ENCODE measurements at places on chromosomes 3 and 15.

- peaks cover 4% of the 10 kb centered on the region for H3K36me3 ChIP-seq
- no peak overlapping the region for H3K27ac ChIP-seq
- no peaks in the 10 kb centered on the region for H3K27me3 ChIP-seq
- H3K4me1 ChIP-seq: peaks cover 26% of the 10 kb centered on the region
Observed at GRCh38 chr3:112777811-112778210, 68.9 kb downstream of the CD200R1L start.

DNA sequence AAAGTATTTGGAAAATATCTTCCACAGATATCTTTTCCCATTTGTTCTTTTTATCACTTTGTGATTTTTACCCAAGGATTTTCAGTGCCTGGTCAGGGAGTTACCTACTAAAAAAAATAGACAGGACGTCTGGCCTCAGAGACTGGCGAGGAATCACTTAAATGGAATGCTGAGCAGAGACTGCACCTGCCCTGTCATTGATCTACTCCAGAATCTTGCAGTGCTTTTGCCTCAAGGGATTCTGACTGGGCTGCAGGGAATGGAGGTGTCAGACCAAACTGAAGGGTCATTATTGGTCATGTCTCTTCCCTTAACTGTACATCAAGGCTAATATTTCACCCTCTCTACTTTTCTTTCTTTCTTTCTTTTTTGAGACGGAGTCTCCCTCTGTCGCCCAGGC lies 12.1 kb upstream of the RYR3 start:
- H3K4me3 ChIP-seq: no peak overlapping the region
- H3K27ac ChIP-seq: no peak overlapping the region
- no peaks in the 10 kb centered on the region for H3K36me3 ChIP-seq
- H3K4me1 ChIP-seq: no peaks in the 10 kb centered on the region
- no peak for DNase-seq

DNA sequence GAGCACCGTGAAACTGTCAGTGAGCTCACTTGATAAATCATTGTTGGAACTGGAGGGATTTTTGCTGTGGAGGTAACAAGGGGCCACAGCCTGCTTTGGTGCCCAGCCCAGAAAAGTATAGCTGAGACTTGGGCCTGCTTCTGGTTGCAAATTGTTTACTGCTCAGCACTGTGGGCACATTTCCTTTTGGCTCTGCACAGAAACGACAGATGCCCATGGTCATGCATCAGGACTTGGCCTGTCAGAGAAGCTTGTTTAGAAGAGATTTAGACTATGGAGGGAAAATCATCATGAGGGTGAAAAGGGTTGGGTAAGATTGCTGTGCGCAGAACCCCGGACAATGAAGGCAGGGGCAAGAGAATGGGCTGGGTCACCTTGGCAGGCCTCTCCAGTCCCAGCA lies 286.1 kb upstream of the CTNNB1 start:
- no peaks in the 10 kb centered on the region for H3K36me3 ChIP-seq
- H3K4me1 ChIP-seq: no peaks in the 10 kb centered on the region
- no peak overlapping the region for H3K27ac ChIP-seq
- no peak for DNase-seq
- no peak overlapping the region for H3K4me3 ChIP-seq

- DNase-seq: no peak
- H3K27ac ChIP-seq: peak overlapping the region; percentile 6
- H3K4me3 ChIP-seq: no peak overlapping the region
- H3K27me3 ChIP-seq: no peaks in the 10 kb centered on the region
Observed at GRCh38 chr15:59063042-59063441, 41.9 kb upstream of the CCNB2 start.

GRCh38 chr3:8450618-8451017 lies 51.0 kb upstream of the LMCD1 start:
- peaks cover 20% of the 10 kb centered on the region for H3K27me3 ChIP-seq
- H3K4me1 ChIP-seq: no peaks in the 10 kb centered on the region
- no peak for DNase-seq
- no peak overlapping the region for H3K27ac ChIP-seq
- no peak overlapping the region for H3K4me3 ChIP-seq
- H3K36me3 ChIP-seq: no peaks in the 10 kb centered on the region

GRCh38 chr3:33231756-33232465 lies 13.3 kb upstream of the SUSD5 start:
- no peak overlapping the region for H3K4me3 ChIP-seq
- no peak overlapping the region for H3K27ac ChIP-seq
- no peaks in the 10 kb centered on the region for H3K4me1 ChIP-seq
- DNase-seq: no peak

DNA sequence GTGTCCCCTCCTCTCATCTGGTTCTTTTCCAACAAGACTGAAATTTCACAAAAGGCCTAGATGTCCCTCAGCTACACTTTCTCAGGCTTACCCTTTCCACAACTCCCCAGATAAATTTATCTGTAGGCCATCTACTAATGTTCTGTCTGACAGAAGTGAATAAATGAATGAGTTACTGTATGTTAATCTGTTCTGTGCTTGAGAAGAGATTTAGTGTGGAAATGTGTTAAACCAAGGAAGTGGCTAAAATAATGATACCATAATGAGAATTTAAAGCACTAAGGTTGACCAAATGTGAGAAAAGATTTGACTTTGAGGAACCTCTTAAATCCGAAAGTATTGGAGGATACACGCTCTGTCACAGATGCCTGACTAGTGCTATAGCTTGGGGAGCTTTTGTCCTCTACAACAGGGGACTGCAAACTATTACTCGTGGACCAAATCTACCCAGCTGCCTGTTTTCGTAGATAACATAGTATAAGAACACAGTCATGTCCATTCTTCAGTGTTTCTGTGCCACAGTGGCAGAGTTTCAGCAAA lies 74.8 kb upstream of the P2RY1 start:
- DNase-seq: no peak
- no peaks in the 10 kb centered on the region for H3K36me3 ChIP-seq
- H3K4me1 ChIP-seq: no peaks in the 10 kb centered on the region
- H3K4me3 ChIP-seq: no peak overlapping the region

- no peak for DNase-seq
- H3K4me3 ChIP-seq: no peak overlapping the region
- no peak overlapping the region for H3K27ac ChIP-seq
- no peaks in the 10 kb centered on the region for H3K4me1 ChIP-seq
- H3K36me3 ChIP-seq: no peaks in the 10 kb centered on the region
- H3K27me3 ChIP-seq: no peaks in the 10 kb centered on the region
Observed at GRCh38 chr3:7238565-7239295, 377.8 kb downstream of the GRM7 start.

DNA sequence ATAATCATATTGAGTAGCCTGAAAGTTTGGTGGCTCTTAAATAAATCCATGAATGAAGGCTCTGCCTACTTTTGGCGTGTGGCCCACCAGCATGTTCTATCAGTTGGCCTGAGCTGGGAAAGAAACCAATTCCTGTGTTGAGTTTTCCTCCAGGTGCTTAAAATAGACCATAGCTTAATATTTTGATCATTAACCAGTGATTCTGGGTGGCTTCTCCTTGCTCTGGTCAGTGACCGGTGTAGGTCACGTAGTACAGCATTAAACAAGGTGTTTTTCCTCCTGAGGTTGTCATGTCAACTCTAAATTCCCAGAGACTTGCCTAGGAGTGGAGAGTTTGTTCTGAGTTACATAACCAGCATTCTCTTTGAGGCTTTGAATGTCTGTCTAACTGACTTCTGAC lies 1.3 kb downstream of the HHLA2 start:
- H3K4me1 ChIP-seq: peaks cover 41% of the 10 kb centered on the region
- no peaks in the 10 kb centered on the region for H3K27me3 ChIP-seq
- no peaks in the 10 kb centered on the region for H3K36me3 ChIP-seq
- no peak for DNase-seq

DNA sequence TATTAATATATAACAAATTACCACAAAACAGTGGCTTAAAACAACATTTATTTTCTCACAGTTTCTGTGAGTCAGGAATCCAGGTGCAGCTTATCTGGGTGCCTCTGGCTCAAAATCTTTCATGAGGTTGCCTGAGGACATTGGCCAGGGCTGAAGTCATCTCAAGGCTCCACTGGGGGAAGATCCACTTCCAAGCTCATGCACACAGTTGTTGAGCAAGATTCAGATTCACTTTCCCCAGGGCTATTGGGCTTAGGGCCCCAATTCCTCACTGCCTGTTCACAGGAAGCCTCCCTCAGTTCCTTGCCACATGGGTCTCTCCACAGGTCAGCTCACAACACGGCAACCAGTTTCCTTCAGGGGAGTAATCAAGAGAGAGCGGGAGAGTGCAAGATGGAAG lies 35.0 kb downstream of the RFTN1 start:
- H3K4me3 ChIP-seq: no peak overlapping the region
- no peak for DNase-seq
- H3K36me3 ChIP-seq: peaks cover 14% of the 10 kb centered on the region
- H3K27me3 ChIP-seq: no peaks in the 10 kb centered on the region
- H3K27ac ChIP-seq: peak overlapping the region; percentile 87

DNA sequence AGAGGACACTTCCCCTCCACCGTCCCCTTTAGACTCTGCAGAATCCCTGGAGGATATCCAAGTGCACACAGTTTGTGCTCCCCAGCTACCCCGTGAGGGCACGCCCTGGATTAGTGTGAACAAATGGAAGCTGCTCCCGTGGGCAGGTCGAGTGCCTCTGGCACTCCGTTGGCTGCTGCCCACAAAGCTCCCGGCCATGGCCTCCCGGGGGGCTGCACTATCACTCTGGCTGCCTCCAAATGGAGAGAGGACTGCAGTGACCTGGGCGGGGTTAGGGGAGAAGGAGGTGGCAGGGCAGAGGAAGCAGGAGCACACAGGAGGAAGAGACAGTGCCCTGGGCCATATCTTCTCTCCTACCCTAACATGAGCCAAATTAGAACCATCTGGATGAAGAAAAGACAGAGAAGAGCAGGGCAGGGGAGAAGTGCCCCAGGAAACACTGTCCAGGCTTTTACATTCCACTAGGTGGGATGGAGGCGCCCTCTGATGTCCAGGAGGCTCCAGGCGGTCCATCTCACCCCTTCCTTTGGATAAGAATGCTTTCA lies 29.4 kb upstream of the ACAD9 start:
- H3K27ac ChIP-seq: no peak overlapping the region
- H3K4me3 ChIP-seq: no peak overlapping the region
- no peak for DNase-seq
- H3K4me1 ChIP-seq: peaks cover 10% of the 10 kb centered on the region

GRCh38 chr3:132898141-132898540 lies 140.1 kb upstream of the TMEM108 start:
- H3K36me3 ChIP-seq: no peaks in the 10 kb centered on the region
- no peaks in the 10 kb centered on the region for H3K4me1 ChIP-seq
- no peak overlapping the region for H3K4me3 ChIP-seq
- H3K27ac ChIP-seq: no peak overlapping the region

DNA sequence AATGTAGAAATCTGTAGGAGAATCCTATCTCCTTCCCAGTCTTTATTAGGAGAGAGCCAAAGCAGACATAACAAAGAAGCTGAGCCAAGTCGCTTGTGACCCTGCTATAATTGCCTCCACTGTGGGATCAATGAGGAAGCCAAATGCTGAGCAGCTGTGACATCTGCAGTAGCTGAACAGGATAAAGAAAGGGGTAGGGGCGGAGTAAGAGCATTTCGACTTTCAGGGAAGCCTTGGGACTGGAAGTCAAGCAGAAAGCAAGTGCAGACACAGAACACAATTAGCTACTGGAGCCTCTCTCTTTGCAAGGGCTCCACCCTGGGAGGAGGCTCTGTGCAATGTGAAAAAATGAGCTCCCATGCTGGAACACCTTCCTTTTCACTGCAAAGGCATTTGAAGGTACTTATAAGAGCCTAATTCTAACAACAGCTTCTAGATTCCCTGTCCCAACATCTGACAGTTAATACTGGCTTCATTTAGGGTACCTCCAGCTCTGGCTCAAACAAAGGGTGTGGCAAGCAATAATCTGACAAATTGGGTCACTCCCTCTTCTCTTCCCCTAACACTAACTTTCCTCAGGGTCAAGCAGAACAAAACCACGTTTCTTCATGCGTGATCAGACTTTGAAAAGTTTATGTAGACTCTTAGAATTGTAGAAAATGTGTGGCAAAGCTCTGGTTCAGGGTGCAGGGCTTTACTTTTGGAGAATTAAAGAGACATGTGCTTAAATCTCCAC lies 166.4 kb downstream of the CADPS start:
- DNase-seq: no peak
- no peaks in the 10 kb centered on the region for H3K4me1 ChIP-seq
- H3K27ac ChIP-seq: no peak overlapping the region
- no peak overlapping the region for H3K4me3 ChIP-seq
- H3K27me3 ChIP-seq: no peaks in the 10 kb centered on the region
